ENCODE measurements at places on chromosomes 7 and 10.

GRCh38 chr7:126948664-126949063 lies 304.1 kb downstream of the GRM8 start:
- H3K4me1 ChIP-seq: no peaks in the 10 kb centered on the region
- H3K27ac ChIP-seq: no peak overlapping the region
- DNase-seq: no peak
- H3K4me3 ChIP-seq: no peak overlapping the region
- no peaks in the 10 kb centered on the region for H3K36me3 ChIP-seq
- H3K27me3 ChIP-seq: no peaks in the 10 kb centered on the region

- DNase-seq: no peak
- H3K4me3 ChIP-seq: no peak overlapping the region
- peak overlapping the region; percentile 85 for H3K27ac ChIP-seq
- H3K4me1 ChIP-seq: peaks cover 22% of the 10 kb centered on the region
- no peaks in the 10 kb centered on the region for H3K27me3 ChIP-seq
- H3K36me3 ChIP-seq: no peaks in the 10 kb centered on the region
These were observed 371.7 kb upstream of the IGFBP3 start for GRCh38 chr7:46292741-46293140.

- peaks cover 6% of the 10 kb centered on the region for H3K4me1 ChIP-seq
- no peaks in the 10 kb centered on the region for H3K36me3 ChIP-seq
- no peak overlapping the region for H3K4me3 ChIP-seq
- H3K27ac ChIP-seq: no peak overlapping the region
These were observed 16.3 kb upstream of the SH2B2 start for GRCh38 chr7:102270178-102270887.

GRCh38 chr10:1651270-1651966 lies 85.9 kb downstream of the ADARB2 start:
- DNase-seq: no peak
- H3K36me3 ChIP-seq: no peaks in the 10 kb centered on the region
- no peaks in the 10 kb centered on the region for H3K27me3 ChIP-seq
- H3K27ac ChIP-seq: no peak overlapping the region

DNA sequence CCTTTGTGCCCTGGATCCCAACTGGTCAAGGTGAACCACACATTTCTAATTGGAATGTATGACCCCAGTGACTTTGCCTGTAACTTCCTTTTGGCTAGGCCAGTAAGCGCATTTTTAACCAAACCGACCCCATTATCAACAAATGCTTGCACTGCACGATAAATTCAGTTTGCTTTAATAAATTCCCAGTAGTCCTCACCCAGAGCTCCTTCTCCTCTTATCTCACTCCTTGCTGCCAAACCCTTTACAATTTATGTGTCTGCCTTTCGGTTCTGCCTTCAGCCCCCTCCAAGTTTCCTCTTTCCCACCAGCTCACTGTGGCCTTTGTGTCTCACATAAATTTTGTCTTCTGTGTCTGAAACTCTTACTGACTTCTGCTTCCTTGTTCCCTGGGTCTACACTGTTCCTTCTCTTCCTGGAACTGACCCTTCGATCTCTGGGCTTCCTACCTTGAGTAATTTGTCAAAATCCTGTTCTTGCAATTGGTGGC lies 59.0 kb downstream of the TBXAS1 start:
- H3K27ac ChIP-seq: no peak overlapping the region
- H3K4me3 ChIP-seq: no peak overlapping the region
- no peaks in the 10 kb centered on the region for H3K4me1 ChIP-seq
- H3K36me3 ChIP-seq: no peaks in the 10 kb centered on the region
- DNase-seq: no peak

DNA sequence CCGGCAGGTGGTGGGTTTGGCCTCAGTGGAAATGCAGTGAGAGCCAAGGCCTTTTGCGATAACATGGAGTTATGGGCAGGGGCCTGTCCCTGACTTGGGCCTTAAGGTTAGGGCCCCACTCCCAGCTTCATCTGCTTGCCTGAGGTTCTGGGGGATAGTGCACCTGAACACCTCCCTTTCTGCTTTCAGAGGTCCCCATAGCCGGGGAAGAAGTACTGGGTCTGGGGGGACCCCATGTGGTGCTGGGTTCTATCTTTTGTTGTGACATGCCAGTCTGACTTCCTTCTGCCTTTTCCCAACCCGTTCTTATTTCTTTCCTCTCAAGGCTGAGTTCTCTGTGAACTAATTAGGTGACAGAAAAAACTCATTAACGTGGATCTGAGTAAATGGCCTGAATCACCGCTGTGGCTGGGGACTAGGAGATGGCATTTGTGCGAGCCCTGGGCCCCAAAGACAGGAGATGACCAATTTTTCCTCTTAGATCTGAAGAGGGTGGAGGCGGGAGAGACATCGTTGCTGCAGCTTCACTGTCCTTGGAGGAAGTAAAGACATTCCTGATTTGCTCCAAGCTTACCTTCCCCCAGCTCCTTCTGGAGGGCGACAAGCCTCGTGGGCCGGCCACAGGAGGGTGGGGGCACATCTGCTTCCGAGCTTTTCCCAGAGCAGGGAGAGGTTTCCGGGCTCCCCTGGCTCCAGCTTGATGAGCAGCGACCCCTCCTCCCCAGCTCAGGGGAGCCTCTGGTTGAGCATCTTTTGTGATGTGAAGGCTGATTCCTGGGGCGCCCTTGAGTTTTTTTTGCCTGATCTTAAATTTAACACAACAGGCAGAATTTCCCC lies 2.0 kb downstream of the AGAP3 start:
- peak overlapping the region; percentile 66 for H3K27ac ChIP-seq
- peaks cover 3% of the 10 kb centered on the region for H3K4me1 ChIP-seq
- no peaks in the 10 kb centered on the region for H3K27me3 ChIP-seq
- DNase-seq: no peak
- peak overlapping the region; percentile 82 for H3K4me3 ChIP-seq

- peak overlapping the region; percentile 96 for H3K4me3 ChIP-seq
- H3K36me3 ChIP-seq: peaks cover 26% of the 10 kb centered on the region
- H3K27me3 ChIP-seq: no peaks in the 10 kb centered on the region
- DNase-seq: peak; percentile 94
These were observed 1.5 kb downstream of the PTPN12 start for GRCh38 chr7:77538281-77539212.

GRCh38 chr7:962401-963081 lies 8.1 kb upstream of the ADAP1 start:
- DNase-seq: peak; percentile 45
- H3K4me1 ChIP-seq: no peaks in the 10 kb centered on the region
- peaks cover 6% of the 10 kb centered on the region for H3K27me3 ChIP-seq
- H3K27ac ChIP-seq: no peak overlapping the region

DNA sequence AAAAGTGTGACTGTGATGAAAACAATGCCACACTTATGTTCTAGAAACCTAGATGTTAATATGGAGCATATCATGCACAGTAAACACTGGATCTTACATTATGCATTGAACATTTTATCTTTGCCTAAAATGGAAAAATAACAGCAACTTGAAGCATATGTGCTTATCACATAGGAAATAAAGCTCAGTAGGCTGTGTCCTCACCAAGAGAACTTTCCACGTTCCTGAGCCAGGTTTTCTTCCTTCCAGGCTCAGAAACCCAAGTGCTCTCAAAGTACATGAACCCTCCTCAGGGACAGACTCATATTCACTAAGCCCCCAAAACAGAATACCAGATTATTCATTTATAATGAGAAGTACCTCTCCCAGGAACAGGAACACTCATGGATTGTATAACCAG lies 79.4 kb upstream of the PRKAR2B start:
- H3K27ac ChIP-seq: no peak overlapping the region
- no peak overlapping the region for H3K4me3 ChIP-seq
- H3K27me3 ChIP-seq: no peaks in the 10 kb centered on the region
- no peaks in the 10 kb centered on the region for H3K36me3 ChIP-seq
- no peaks in the 10 kb centered on the region for H3K4me1 ChIP-seq
- DNase-seq: no peak

GRCh38 chr10:21978191-21978862 lies 25.2 kb downstream of the DNAJC1 start:
- no peak overlapping the region for H3K27ac ChIP-seq
- no peaks in the 10 kb centered on the region for H3K36me3 ChIP-seq
- DNase-seq: no peak
- H3K4me3 ChIP-seq: no peak overlapping the region
- no peaks in the 10 kb centered on the region for H3K27me3 ChIP-seq
- peaks cover 12% of the 10 kb centered on the region for H3K4me1 ChIP-seq

DNA sequence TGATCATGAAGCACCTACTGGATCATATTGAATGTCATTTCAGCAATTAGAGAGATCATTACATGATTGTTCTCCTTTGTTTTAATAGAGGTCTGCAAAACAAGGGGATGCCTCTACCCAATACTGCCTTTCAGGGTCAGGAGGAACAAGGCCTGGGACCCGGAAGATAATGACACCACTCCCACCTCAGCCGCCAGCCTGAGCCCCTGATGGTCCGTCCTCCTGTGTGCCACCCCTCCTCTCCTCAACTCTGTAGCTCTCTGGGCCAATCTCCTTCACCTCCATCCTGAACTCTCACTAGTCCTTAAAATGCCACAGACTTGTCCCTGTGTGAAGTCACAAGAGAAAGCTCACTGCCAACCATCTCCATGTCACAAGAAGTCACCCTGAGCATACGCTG lies 38.0 kb downstream of the KCNMA1 start:
- H3K36me3 ChIP-seq: no peaks in the 10 kb centered on the region
- no peaks in the 10 kb centered on the region for H3K27me3 ChIP-seq
- no peak overlapping the region for H3K27ac ChIP-seq
- no peak for DNase-seq

DNA sequence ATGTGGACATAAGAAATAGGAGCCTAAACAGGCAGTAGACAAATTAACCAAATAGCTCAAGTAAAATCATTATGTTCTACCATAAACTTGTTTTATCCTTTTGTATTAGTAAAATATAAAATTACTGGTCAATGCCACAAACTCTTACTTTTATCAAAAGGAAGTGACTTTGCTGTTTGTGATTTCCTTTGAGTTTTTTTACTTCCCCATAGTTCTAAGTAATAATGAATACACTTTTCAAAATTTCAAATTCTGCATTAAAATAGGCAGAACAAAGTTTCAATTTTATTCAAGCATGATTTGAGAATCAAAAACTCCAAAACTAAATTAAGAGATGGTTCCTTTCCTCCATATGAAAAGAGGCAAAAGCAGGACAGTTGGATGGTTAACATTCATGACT lies 139.7 kb upstream of the ABCB5 start:
- no peaks in the 10 kb centered on the region for H3K27me3 ChIP-seq
- H3K27ac ChIP-seq: no peak overlapping the region
- no peaks in the 10 kb centered on the region for H3K36me3 ChIP-seq

DNA sequence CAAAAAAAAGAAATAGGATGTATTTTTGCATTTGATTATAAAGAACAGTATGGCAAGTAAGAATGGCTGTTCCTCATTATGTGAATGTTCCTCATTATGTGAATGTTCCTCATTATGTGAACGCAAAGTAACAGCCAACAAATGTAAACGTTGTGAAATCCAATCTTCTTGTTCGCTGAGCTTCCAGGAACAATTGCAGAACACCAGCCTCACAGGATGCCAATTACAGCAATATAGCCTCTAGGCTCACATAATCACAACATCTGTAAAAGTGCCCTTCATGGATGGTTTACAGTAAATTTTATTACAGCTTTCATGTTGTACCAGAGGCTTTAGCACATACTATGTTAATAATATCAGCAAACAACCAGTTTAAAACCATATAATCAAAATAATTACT lies 71.6 kb downstream of the THSD7A start:
- DNase-seq: no peak
- no peak overlapping the region for H3K4me3 ChIP-seq
- no peaks in the 10 kb centered on the region for H3K27me3 ChIP-seq
- H3K4me1 ChIP-seq: no peaks in the 10 kb centered on the region
- no peaks in the 10 kb centered on the region for H3K36me3 ChIP-seq

GRCh38 chr10:33095867-33096815 lies 138.1 kb upstream of the ITGB1 start:
- peaks cover 1% of the 10 kb centered on the region for H3K4me1 ChIP-seq
- no peak overlapping the region for H3K4me3 ChIP-seq
- no peaks in the 10 kb centered on the region for H3K36me3 ChIP-seq
- DNase-seq: no peak

- H3K27ac ChIP-seq: peak overlapping the region; percentile 26
- H3K4me3 ChIP-seq: no peak overlapping the region
- no peak for DNase-seq
- H3K36me3 ChIP-seq: no peaks in the 10 kb centered on the region
- no peaks in the 10 kb centered on the region for H3K27me3 ChIP-seq
These were observed 132.1 kb downstream of the PLCE1 start for GRCh38 chr10:94125856-94126255.
